RPMI7951 (cell line): ENCODE measurements at places on chromosomes 7 and 10. TPM values are rescaled to one million over a fixed set of nuclear protein-coding genes. Genes with fewer than 3 reads are reported as not detected.

The SLC13A1 gene
- not detected in 2 replicates for total RNA-seq

The ANKRD1 gene
- 0.29 and 0.36 TPM in 2 replicates for total RNA-seq

The FAM131B gene
- total RNA-seq = not detected in 2 replicates

The SFTPA1 gene
- not detected in 2 replicates for total RNA-seq

The ZNF503 gene
- total RNA-seq = 2.2 TPM in 2 replicates
